ENCODE measurements at places on chromosomes 12 and 14. TPM values are rescaled to one million over a fixed set of nuclear protein-coding genes. Genes with fewer than 3 reads are reported as not detected.

- DNase-seq, result no peak
Observed at GRCh38 chr14:95597784-95598211, 62.9 kb downstream of the GLRX5 start.

Gene HNF1A
- 0.46 TPM for total RNA-seq

Gene NUP107
- 74.7 TPM for total RNA-seq

DNA sequence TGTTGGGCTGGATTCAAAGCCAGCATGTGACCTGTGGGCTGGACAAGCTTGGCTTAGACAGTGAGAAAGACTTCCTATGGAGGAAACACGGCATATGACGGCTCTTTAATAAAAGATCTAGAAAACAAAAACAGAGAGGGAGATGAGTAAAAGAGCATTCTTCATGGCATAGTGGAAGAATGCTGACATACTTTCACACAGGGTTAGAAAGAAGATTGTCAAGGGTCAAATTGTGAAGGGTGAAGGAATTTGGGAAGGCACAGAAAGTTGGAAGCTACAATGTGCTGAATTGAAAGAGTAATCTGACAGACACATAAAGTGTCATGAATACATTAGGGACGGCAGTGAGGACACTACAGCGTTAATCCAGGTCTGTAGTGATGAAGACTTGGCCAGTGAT, 63.4 kb downstream of the GALNT4 start:
- DNase-seq, result peak; percentile 63

Gene ERBB3
- total RNA-seq, result 191 TPM

DNA sequence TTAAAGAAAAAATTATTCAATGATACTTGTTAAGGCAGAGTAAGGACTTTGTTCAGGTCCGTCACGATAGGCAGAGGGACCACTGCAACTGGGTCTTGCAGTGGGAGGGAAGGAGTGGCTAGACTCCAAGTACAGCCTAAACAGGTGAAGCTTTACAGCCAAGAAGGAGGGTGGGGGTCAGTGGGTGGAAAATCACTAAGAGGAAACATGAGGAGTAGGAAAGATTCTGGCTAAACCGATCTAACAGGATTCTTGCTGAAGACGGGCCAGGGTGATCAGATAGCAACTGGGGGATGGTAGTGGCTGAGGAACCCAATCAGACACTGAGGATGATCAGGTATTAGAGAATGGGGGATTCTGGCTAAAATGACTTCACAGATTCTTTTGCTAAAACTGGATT, 100.2 kb downstream of the TTC7B start:
- DNase-seq, result no peak

GRCh38 chr14:58725871-58726270, 88.1 kb downstream of the DACT1 start:
- DNase-seq, result peak; percentile 61

- DNase-seq, result peak; percentile 33
Observed at GRCh38 chr12:1629338-1630132, 504 bp downstream of the WNT5B start.

Gene SLCO1B3
- 0.09 TPM for total RNA-seq

- DNase-seq, result no peak
Observed at GRCh38 chr14:68214431-68214830, 394.9 kb downstream of the RAD51B start.

Gene ISCU
- total RNA-seq, result 93.0 TPM

Gene DYNLL1
- 308 TPM for total RNA-seq

- DNase-seq, result no peak
Observed at GRCh38 chr14:92688434-92689375, 59.7 kb downstream of the LGMN start.

Gene AKAP5
- total RNA-seq, result 1.8 TPM

Gene CELA1
- total RNA-seq, result not detected

- no peak for DNase-seq
Observed at GRCh38 chr12:121120989-121121755, 11.5 kb upstream of the P2RX7 start.

GRCh38 chr14:68039593-68039992, 220.0 kb downstream of the RAD51B start:
- DNase-seq, result no peak

Gene RDH5
- 4.4 TPM for total RNA-seq

DNA sequence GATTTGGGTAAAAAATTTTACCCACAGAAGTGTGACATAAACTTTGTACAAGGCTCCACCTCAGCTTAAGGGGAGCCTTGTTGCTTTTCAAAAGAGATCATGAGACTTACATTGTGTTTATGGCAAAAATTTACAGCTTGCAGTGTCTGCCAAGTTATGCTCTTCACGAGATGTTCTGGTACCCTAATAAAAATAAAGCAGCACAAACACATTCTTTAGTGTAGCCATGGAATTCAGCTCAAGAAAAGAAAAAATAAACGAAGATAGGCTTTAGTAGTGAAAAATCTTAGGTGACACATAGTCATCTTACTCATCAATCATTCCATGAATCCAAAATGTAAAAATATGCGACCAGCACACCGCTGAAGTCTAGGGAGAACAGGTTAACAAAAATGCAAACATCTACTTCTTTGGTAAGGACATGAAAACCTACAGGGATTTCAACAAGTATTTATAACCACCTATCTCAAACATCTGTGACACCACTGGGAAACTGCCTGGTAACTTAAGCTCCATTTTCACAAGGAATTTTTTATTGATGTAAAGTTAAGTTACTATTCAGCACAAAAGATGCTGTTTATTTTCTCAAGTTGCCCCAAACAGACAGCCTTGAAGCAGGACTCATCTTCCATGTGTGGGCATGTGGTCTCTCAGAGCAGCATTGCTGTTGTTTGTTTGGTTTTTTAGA, 32.9 kb downstream of the DMAC2L start:
- no peak for DNase-seq

DNA sequence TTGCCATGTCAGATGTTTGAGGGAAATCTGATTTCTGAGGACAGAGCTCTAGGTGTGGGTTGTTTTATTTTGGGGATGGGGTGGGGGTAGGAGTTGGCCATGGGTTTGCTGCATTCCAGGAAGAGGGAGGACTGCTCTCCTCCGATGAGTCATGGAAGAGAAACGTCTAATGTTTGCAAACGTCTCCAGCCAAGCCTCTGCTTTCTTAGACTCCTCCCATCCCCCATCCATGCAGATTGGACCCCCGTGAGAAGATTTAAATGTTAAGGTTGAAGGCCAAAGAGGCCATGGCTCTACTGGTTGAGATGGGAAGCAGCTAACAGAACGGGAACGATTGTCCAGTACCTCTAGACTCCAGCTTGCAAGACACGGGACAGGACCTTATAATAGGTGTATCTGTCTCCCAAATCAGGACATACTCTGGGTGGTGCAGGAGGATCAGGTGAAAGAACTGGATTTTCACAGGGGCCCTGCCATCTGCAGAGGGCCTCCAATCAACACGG, 11.4 kb upstream of the ATP2A2 start:
- DNase-seq, result no peak
